Dorsolateral prefrontal cortex (tissue), 122 donors: ENCODE measurements at places on chromosomes 13 and 19. TPM values are rescaled to one million over a fixed set of nuclear protein-coding genes. Genes with fewer than 3 reads are reported as not detected.

Gene MYO9B
- 93.5 TPM for total RNA-seq

- DNase-seq = no peak
Measured at GRCh38 chr13:108322206-108322824, 52.8 kb downstream of the TNFSF13B start.

DNA sequence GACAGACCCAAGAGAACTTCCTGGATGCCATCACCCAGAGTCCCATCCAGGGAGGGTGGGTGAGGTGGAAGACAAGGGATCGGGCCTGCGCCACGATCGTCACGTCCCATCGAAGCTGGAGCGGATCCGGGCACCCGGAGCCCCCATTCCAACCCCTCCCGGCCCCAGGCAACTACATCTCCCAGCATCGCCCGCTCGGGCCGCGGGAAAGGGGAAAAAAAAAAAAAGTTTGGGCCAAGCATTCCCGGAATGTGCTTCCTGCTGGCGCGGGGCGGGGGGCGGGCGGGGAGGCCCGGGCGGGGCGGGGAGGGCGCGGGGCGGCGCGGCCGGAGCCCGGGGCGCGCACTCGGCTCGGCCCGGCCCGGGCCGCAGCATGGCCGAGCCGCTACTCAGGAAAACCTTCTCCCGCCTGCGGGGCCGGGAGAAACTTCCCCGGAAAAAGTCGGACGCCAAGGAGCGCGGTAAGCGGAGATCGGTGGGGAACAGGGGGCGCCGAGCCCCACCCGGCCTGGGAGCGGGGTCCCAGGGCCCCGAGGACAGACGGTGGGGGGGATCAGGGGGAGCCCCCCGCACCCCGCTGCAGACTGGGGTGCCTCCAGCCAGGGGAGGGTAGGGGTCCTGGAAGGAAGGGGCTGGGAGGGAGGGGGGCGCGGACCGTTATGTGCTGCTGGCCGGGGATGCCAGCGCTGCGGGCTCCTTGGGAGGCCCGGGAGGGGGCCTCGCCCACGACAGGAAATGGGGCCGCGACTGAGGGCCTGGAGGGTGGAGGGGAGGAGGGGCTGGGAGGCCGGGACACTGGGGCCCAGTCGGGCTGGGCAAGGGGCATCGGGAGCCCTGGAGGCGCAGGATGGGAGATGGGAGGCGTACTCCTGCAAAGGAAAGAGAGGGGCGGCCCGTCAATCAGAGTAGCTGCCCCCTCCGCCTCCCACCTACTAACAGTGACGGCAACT is at the start of gene SYDE1:
SYDE1 (plus strand) TSS at position 341 of the 950 bp plus-strand sequence; CDS start at position 374, 33 bp downstream.
- no peak for DNase-seq

GRCh38 chr13:67833564-67833963 is 603.4 kb upstream of the PCDH9 start:
- DNase-seq = no peak

GRCh38 chr13:20582026-20582425 is 15.1 kb downstream of the IFT88 start:
- no peak for DNase-seq

Gene PROZ
- total RNA-seq = 0.24 TPM

GRCh38 chr19:920051-920864 is 3.1 kb downstream of the KISS1R start:
- no peak for DNase-seq

Gene TINCR
- 1.1 TPM for total RNA-seq

- no peak for DNase-seq
Measured at GRCh38 chr13:62375653-62376052, 960.0 kb upstream of the PCDH20 start.

Gene THSD1
- total RNA-seq = 7.2 TPM

GRCh38 chr13:25345576-25345975 is 26.2 kb upstream of the ATP8A2 start:
- no peak for DNase-seq

DNA sequence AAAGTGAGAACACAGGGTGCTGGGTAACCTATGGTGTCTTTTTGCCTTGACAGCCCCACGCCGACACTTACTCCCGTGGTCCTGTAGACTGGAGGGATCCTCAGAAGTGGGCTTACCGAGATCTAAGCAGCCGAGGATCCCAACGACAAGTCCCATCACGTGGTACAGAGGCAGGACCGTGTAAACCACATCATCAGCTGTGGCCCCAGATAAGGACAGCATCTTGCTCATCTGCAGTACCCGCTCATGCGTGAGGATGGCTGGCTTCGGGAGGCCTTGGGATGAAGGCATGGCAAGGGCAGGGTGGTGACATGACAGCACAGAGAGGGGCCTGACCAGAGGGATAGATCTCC is 2.1 kb downstream of the SLC27A5 start:
- DNase-seq = no peak

DNA sequence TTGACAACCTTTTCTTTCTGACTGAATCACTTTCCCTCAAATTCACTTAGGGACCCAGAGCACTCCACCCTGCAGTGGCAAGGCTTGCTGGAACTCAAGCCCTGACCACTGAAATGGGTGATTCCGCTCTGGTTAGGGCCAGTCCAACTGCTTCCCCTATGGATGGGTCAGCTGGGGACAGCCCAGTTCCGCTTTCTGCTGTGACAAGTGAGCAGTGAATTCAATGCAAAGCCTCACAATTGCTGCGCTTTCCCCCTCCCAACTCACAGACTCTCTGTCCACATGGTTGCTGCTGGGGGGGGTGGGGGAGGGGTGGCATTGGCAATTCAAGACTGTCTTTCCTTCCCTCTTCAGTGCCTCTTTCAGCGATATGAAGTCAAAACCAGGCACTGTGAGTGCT is 18.7 kb downstream of the CD70 start:
- DNase-seq = no peak

DNA sequence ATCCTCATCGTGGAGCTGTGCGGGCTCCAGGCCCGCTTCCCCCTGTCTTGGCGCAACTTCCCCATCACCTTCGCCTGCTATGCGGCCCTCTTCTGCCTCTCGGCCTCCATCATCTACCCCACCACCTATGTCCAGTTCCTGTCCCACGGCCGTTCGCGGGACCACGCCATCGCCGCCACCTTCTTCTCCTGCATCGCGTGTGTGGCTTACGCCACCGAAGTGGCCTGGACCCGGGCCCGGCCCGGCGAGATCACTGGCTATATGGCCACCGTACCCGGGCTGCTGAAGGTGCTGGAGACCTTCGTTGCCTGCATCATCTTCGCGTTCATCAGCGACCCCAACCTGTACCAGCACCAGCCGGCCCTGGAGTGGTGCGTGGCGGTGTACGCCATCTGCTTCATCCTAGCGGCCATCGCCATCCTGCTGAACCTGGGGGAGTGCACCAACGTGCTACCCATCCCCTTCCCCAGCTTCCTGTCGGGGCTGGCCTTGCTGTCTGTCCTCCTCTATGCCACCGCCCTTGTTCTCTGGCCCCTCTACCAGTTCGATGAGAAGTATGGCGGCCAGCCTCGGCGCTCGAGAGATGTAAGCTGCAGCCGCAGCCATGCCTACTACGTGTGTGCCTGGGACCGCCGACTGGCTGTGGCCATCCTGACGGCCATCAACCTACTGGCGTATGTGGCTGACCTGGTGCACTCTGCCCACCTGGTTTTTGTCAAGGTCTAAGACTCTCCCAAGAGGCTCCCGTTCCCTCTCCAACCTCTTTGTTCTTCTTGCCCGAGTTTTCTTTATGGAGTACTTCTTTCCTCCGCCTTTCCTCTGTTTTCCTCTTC is 6.3 kb downstream of the MYADM start:
- DNase-seq = no peak

- DNase-seq = no peak
Measured at GRCh38 chr13:45817833-45818232, 33.7 kb downstream of the SIAH3 start.

DNA sequence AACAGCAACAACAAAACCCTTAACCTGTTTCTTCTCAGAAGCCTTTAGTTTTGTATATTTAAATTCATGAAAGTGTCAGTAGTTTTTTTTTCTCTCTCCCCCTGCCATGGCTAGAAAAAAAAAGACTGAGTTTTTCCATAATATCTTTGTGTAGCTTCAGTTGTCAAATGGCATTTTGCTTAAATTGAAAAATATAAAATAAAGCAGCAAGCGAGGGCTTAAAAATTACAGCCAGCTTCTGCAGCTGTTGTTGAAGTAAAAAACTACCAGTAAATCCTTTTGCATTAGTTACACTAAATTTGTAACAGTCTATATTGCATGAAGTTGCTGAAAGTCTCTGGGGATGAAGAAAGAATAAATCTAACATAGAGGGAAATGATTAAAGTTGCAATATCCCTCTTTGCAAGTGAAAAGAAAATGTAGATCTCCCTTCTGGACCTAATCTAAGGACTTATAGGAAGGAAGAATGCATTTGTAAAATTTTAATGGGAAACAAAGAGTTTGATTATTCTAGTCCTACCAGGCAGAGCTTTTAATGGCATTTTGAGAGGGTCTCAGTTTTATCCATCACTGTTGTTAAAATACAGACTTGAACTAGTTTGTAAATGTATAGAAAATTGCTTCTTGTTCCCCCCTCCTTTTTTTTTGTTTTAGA is 215.7 kb downstream of the ATP8A2 start:
- no peak for DNase-seq

DNA sequence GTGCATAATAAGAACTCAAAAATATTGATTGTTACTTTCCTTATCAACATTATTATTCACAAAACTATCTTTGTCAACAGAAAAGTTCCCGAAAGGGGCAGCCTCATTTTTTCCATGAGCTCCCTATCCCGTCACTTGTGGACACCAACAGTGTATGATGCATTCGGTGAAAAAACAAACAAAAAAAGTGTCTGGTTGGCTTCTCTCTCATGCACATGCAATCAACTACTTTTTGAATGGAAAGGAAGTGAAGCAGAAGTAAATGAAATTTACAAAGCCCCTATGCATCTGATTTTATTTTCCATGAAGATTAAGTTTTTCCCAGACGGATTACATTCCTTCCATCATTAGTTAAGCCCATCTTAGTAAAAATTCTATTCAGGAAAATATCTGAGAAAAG is 526.9 kb downstream of the RFC3 start:
- no peak for DNase-seq

Gene MAST1
- total RNA-seq = 152 TPM

- DNase-seq = no peak
Measured at GRCh38 chr13:79791471-79792042, 310.6 kb downstream of the NDFIP2 start.

GRCh38 chr19:17311455-17312188 is 2.3 kb downstream of the DDA1 start:
- DNase-seq = no peak
